Neural crest cell (in vitro differentiated cells): ENCODE measurements at places on chromosomes 3 and 15. TPM values are rescaled to one million over a fixed set of nuclear protein-coding genes. Genes with fewer than 3 reads are reported as not detected.

LARP6 gene
- 18.2 and 20.5 TPM in 2 replicates for total RNA-seq

HGD gene
- total RNA-seq, result 0.75 and 1.2 TPM in 2 replicates

MKRN2OS gene
- not detected in 2 replicates for total RNA-seq

ISG20 gene
- total RNA-seq, result 1.1 and 1.5 TPM in 2 replicates

SI gene
- not detected in 2 replicates for total RNA-seq

GOLGA8G gene
- not detected in 2 replicates for total RNA-seq

LDHAL6B gene
- not detected in 2 replicates for total RNA-seq
